ENCODE measurements at places on chromosomes 16 and 17.
A peak's percentile ranks its signal among the peaks of the same experiment; 100 is the strongest.

- DNase-seq: no peak
Observed at GRCh38 chr17:32636598-32637218, 149.9 kb downstream of the CDK5R1 start.

DNA sequence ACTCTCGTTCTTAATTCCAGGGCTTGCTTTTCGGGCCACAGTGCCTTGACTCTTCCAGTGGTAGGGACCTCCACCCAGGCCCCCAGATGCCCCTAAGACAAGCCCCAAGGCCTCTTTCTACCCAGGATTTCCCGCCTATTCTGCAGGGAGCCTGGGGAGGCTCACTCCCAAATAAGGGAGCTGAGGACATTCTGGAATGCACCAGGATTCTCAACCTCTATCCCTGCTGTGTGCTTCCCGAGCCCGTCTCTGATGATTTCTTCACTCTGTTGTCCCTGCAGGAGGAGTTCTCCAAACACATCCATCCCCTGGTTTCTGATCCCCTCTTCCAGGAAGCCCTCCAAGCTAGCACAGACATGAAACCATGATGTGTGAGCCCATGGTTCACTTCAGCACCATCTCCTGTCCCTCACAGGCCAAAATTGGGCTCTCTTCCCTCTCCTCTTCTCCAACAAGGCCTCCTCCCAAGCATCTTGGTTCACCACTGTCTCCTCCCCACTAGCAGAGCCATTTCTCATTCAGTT lies 255.9 kb downstream of the KATNIP start:
- no peak for DNase-seq

- DNase-seq: no peak
Observed at GRCh38 chr16:21263640-21264570, 14.2 kb downstream of the CRYM start.

GRCh38 chr17:2521257-2521656 lies 9.6 kb upstream of the METTL16 start:
- no peak for DNase-seq

DNA sequence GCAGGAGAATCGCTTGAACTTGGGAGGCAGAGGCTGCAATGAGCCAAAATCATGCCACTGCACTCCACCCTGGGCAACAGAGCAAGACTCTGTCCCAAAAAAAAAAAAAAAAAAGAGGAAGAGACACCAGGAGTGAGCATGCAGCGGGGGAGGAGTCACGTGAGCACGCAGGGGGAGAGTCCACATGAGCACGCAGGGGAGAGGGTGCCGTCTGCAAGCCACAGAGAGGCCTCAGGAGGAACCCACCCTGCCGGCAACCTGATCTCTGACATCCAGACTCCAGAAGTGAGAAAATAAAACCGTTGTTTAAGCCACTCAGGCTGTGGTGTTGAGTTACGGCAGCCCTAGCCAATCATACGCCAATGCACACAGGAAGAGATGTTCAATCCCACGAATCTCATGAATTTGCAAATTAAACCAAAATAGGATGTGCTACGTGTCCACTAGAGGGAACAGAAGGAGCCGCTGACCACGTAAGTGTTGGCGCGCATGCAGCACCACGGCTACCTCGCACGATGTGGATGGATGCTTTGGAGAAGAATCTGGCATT lies 42.2 kb downstream of the CCDC57 start:
- DNase-seq: no peak

DNA sequence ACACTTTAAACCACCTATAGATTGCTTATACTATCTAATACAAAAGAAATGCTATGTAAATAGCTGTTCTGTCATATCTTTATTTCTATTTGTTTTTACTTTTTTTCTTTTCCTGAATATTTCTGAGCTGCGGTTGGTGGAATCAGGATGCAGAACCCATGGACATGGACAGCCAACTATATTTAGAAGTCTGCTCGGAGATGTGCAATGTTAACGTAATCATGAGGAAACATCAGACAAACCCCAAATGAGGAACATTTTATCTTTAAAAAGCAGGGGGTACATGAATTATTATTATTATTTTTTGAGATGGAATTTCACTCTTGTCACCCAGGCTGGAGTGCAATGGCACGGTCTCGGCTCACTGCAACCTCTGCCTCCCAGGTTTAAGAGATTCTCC lies 31.4 kb upstream of the GHDC start:
- no peak for DNase-seq

DNA sequence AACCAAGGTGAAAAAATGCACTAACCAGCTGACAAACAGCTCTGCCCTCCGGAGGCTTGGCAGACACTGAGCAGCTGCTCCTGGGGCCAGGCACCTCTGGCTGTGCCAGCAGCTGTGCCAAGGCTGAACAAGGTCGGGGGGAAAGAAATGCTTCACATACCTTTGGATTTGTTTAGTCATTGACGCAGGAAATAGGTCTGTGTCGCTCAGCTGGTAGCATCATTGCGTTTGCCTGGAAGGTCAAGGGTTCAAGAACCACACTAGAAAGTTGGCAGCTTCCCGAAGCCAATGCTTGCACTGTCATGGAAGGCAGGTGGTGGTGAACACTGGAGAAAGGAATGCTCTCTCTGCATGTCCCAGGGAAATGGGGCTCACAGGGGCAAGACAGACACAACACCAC lies 63.5 kb downstream of the PCTP start:
- DNase-seq: no peak

GRCh38 chr17:5705081-5705875 lies 121.0 kb upstream of the NLRP1 start:
- DNase-seq: no peak

DNA sequence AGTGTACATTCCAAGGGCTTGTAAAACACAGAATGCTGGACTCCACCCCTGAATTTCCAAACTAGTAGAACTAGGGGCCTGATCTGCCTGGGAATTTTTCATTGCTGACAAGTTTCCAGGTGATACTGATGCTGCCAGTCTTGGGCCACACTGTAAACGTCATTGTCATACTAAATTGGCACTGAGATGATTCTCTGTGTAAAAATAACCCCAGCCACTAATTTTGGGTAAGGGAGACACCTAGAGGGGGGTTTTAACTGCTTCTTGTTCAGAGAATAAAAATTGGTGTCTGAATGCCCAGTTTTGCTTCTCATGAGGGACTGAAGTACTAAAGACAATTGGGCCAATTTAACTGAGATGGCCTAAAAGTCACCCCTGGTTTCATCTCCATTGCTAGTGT lies 5.0 kb upstream of the CDH13 start:
- DNase-seq: no peak

DNA sequence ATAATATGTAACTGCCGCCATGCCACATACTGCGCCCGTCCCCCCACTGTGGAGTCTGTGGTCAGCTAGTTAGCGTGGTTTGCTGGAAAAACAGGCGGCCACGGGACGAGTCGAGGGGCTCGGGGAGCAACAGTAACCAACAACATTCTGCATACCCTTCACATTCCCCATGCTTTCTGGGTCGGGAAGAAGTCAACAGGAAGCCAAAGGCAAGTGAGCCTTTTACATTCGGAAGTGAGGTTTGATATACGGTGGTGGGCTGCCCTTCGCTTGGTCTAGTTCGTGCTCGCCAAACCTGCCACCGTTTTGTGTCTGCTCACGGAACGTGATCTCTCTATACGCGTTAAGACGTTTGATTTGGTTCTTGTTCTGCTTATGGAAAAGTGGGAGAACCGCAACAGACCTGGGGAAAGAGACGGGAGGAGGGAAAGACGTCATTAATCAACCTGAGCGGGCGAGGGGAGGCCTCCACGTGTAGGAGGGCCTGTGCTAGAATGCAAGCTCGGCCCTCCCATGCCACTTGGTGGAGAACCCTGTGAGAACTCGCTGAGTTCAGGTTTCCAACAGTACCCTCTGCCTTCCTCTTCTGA lies 28.9 kb upstream of the CFAP20 start:
- no peak for DNase-seq

DNA sequence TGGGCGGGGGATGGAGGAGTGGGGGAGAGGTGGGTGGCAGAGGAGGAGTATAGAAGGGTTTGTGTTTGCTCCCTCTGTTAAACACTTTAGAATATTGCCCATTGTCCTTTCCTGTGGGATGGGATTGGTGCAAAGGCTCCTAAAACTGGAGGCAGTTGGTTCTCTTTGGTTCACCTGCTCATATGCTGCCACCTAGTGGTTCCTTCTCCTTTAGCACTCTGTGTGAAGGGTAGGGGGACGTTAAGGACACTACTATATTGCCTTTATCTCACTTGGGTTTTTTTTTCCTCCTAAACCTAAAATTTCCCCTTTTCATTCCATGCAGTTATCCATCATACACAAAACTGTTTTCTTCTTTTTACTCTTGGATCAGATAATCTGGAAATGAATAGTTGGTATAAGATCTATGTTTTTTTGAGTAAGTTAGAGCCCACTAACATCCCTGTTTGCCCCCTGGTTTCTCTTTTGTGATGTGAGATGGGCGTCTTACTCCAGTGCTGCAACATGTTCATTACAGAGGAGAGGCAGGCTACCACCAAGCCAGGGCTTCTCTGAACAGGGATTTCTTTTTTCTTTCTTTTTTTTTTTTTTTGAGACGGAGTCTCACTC lies 23.8 kb downstream of the SNX11 start:
- peak; percentile 77 for DNase-seq

DNA sequence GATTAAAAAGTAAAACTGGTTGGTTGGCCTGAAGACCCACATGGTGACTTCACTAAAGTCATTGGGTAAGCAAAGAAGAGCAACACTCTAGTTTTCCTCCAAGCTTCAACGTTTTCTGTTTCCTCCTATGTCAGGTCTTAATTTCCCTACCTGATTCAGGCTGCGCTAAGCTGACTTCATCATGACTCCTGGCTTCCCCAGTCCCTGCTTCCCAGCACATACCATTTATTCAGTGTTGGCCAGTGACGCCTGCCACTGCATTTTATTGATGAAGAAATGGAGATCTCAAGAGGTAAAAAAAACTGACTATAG lies 645.3 kb downstream of the WWOX start:
- no peak for DNase-seq

GRCh38 chr17:32152130-32152529 lies 9.8 kb downstream of the RHOT1 start:
- no peak for DNase-seq

Measured in ascending aorta (tissue), 2 donors.